ENCODE measurements at places on chromosomes 2 and 18.

- DNase-seq, result no peak
Measured at GRCh38 chr2:189952536-189953109, 109.9 kb downstream of the MSTN start.

DNA sequence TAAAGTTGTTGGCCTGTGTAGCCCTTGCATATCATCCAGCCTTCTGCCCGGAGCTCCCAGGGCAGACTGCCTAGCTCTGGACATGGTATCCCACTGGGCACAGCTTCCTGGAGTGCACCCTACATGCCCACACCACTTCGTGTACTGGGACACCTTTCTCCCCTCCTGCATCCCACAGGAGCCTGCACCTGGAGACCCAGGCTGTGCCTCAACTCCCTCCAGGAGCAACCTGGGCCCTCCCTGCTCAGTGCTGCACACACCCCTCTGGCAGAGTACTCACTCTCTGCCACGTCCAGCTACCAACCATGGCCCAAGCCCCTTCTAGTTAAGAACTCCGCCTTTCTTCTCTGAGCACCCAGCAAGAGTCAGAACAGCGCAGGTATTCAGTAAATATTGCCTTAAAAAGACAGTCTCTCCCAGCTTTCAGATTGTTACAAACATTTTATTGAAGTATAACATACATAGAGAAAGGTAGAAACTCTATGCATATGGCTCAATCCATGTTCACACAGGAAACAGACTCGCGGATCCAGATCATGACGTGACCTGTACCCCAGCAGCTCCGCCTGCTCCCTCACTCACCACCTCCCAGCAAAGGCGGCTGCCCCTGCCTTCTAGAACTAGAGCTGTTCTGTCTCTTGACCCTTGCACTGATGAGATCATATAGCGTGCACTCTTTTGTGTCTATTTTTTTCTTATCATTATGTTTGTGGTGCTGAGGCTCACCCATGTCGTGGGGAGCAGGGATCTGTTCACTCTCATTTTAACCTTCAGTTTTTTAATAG is 98.4 kb upstream of the MYCN start:
- no peak for DNase-seq

DNA sequence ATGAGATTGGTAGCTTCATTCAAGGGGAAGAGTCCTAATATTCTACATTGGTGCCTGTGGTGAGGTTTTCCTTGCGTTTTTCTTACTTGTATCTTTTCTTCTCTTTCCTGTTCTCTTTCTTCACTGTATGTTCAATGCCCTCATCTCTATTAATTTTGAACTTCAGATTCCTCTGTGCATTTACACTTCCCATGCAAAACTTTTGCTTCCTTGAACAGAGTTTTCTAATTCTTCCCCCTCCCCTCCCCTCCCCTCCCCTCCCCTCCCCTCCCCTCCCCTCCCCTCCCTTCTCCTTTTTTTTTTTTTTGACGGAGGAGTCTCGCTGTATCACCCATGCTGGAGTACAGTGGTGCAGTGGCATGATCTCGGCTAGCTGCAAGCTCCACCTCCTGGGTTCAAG is 388.3 kb downstream of the LRRTM1 start:
- no peak for DNase-seq

GRCh38 chr2:117963446-117963845 is 50.4 kb downstream of the CCDC93 start:
- no peak for DNase-seq

GRCh38 chr2:127425540-127426490 is 7.6 kb downstream of the PROC start:
- no peak for DNase-seq

- DNase-seq, result peak; percentile 68
Measured at GRCh38 chr2:23293063-23293462, 91.9 kb upstream of the KLHL29 start.

DNA sequence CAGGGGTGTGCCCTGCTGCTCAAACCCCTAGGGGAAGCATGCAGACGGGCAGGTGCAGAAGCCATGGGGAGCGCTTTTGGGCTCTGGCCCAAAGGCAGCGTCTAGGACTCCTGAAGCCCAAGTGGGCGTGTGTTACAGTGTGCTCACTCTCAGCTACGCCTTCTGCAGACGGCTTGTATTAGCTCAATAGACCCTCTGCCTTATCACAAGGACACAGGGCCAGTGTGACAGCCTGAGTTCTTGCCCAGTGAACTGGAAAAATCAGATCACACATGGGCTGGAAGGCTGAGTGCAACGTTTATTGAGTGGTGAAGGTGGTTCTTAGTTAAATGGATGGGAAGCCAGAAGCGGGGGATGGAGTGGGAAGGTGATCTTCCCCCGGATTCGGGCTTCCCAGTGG is 210.9 kb downstream of the CDH20 start:
- DNase-seq, result no peak

Measured in right cardiac atrium (tissue), 5 donors.